Stimulated activated CD8-positive, alpha-beta memory T cell treated with anti-CD3 and anti-CD28 coated beads, Interleukin-4, amount 100 ng/mL, for 1 hour (primary cell): ENCODE measurements at places on chromosomes 2 and 18.

DNA sequence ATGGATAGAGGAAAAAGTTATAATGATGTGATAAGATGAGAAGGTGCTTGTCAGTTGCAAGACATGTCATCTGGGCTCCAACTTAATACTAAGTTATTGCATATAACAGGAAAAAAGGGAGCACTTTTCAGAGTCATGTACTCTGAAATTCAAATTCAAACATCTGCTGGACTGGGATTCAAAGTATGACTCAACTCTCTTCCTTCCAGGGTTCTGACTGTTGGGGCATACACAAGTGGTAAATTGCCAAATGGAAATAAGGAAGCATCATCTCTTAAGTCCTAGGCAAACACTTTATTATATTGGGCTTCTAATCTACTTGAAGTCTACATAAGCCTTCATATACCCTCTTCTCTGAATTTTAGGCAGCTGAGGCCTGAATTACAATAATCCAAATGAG, 44.9 kb downstream of the ZBTB14 start:
- no peak for DNase-seq

- DNase-seq, result no peak
Observed at GRCh38 chr18:35303610-35304009, 13.6 kb upstream of the ZSCAN30 start.

- no peak for DNase-seq
Observed at GRCh38 chr18:21759836-21760235, 19.2 kb downstream of the MIB1 start.

GRCh38 chr2:20113986-20114938, 62.8 kb upstream of the LAPTM4A start:
- DNase-seq, result no peak

DNA sequence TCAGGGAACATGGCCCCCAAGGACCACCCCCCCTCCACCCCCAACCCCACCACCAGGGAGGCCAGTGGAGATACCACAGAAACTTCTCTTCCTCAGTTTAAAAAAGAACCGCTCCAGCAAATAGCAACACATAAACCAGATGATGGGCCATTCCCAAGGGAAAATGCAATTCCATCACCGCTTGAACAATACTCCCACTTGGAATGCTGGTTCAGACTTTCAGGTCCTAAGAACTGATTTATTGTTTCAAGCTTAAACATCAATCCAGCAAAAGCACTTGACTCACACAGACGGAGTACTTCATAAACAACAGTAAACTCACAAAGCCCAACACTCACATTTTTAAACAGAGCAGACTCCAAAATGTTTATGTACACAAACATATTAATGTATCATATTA, 6.9 kb downstream of the HDAC4 start:
- DNase-seq, result no peak

- DNase-seq, result no peak
Observed at GRCh38 chr2:12106440-12107080, 360.1 kb downstream of the LPIN1 start.

- DNase-seq, result no peak
Observed at GRCh38 chr2:126399001-126399400, 257.0 kb upstream of the GYPC start.

GRCh38 chr18:48845174-48845573, 105.6 kb downstream of the SMAD7 start:
- no peak for DNase-seq

- no peak for DNase-seq
Observed at GRCh38 chr18:27527856-27528255, 342.7 kb upstream of the CHST9 start.

DNA sequence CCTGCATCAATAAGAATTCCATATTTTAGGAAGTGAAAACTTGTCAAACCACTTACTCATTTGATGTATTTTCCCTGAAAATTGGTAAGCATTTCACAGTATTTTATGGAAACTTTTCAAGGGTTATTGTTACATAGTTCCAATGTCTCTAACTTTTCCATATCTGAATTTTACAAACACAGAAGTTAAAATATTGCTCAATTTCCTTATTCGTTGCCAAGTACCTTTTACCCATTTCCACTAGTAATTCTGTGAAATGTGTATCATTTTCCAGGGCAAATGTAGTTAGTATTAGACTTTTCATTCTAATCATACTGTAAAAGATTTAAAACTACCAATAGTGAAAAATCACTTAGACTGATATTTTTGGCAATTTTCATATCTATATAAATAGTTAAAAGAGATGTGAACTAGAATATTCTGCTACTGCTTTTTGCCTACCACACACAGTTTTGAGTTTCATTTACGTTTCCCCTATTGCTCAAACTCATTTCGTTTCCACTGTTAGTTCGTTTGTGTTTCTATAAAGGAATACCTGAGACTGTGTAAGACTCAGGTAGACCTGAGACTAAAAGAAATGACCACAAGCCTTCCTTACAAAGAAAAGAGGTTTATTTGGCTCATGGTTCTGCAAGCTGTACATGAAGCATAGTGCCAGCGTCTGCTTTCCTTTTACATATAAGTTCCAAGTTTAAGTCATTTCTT, 86.3 kb downstream of the PMS1 start:
- DNase-seq, result no peak

- DNase-seq, result no peak
Observed at GRCh38 chr2:175030380-175031271, 25.4 kb upstream of the CHN1 start.

- no peak for DNase-seq
Observed at GRCh38 chr18:22667156-22667555, 249.4 kb upstream of the CTAGE1 start.

DNA sequence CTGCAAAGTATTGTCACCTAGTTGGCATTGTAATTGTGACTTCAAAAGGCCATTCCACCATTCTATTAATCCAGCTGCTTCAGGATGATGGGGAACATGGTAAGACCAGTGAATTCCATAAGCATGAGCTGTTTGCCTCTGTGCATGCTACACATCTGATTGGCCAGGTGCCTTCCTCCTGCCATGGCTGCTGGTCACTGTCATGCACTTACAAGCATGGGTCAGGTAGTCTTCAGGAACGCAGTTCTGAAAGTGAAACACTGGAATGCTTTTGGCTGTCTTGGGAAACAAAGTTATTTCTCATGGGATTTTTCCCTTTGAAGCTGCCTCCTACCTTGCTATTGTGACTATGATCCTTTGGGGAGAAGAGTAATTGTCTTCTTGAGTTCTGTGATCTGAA, 267.6 kb downstream of the GBX2 start:
- DNase-seq, result no peak

DNA sequence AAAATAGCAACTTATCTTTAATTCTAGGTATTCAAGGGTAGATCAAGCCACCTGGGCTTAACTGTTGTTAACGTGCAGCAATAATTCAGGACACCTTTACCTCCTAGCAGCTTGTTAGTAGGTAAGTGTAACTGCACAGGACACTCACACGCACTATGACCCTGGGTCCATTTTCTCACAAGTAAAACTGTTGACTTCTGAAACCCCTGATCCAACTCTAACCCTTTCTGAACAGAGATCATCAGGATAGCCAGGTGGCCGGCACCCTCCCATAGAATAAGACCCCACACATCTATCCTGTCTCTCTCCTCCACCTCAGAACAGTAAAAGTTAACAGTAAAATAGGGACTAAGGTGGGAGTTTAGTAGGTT, 610 bp downstream of the SPC25 start:
- no peak for DNase-seq
